ENCODE measurements at places on chromosomes 12 and 14. TPM values are rescaled to one million over a fixed set of nuclear protein-coding genes. Genes with fewer than 3 reads are reported as not detected.

DNA sequence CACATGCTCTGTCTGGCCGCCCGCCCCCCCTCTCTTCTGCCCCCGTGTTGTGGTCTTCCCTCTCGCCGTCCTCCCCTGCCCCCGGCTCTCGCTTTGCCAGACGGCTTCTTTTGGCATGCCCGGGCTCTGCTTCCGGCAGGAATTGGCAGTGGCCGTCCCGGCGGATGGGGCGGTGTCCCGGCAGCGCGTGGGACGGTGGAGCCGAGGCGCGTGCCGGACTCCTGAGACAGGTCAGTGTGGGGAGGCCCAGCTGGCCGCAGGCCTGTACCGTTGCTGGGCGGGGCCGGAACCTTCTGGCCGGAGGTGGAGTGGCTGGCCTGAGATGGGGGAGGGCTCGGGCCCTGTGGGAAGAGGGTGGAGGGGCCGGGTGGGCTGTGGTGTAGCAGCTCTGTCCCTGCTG lies 17.1 kb downstream of the KIF26A start:
- no peaks in the 10 kb centered on the region for H3K36me3 ChIP-seq
- no peak overlapping the region for H3K4me3 ChIP-seq
- H3K27ac ChIP-seq, result no peak overlapping the region
- H3K27me3 ChIP-seq, result no peaks in the 10 kb centered on the region
- no peak for DNase-seq

DNA sequence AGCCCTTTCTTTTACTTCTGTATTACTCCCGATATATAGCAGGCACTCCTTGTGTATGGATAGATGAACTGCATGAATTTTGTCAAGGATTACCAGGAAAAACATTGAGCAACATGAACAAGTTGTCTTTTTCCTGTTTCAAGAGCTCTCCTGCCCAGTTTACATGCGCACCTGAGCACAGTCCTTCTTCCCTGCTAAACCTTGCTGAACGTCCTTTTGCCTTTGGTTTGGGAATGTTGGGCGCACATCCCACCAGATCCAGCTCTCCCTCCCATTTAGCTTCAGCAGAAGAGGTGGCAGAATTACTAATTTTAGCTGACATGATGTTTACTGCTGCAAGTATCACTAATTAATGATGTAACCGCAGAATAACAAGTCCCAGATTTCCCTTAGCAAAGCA lies 121.4 kb upstream of the TMCC3 start:
- no peak overlapping the region for H3K27ac ChIP-seq
- peaks cover 51% of the 10 kb centered on the region for H3K4me1 ChIP-seq
- H3K27me3 ChIP-seq, result no peaks in the 10 kb centered on the region
- H3K4me3 ChIP-seq, result no peak overlapping the region
- peaks cover 17% of the 10 kb centered on the region for H3K36me3 ChIP-seq

RNU4-1 gene
- 3,997 TPM for total RNA-seq

DNA sequence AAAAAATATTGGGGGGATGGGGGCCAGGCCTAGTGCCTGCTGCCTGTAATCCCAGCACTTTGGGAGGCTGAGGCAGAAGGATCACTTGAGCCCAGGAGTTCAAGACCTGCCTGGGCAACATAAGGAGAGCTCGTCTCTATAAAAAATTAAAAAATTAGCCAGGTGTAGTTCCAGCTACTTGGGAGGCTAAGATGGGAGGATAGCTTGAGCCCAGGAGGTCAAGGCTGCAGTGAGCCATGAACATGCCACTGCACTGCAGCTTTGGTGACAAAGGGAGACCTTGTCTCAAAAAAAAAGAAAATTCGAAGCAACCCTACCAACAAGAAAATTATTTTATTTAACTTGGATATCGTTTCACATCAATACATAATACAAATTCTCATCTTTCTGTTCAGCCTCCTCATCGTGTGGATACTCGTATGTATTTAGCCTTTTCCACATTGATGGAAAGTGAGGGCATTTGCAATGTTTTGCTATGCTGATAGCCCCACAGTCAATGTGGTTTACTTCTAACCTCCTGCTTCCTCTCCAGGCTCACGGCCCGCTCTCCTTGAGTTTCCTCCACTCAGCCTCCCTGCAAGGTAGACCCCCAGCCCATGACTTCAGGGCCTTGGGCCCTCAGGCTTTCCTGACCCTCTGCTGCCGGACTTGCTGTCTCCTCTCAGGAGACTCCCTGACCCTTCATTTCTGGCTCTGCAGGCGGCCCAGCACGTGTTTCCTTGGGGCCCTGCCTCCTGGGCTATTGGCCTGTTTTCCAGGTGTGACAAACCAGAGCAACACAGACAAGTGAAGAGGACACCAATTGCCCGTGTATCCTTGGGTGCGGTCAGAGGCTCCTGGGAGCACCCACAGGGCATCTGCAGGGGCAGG lies 54.8 kb downstream of the NFKBIA start:
- no peak for DNase-seq
- H3K36me3 ChIP-seq, result no peaks in the 10 kb centered on the region
- no peaks in the 10 kb centered on the region for H3K27me3 ChIP-seq
- H3K4me1 ChIP-seq, result peaks cover 4% of the 10 kb centered on the region

GRCh38 chr14:33404054-33404453 lies 465.4 kb downstream of the NPAS3 start:
- no peak for DNase-seq
- H3K27ac ChIP-seq, result no peak overlapping the region
- no peaks in the 10 kb centered on the region for H3K4me1 ChIP-seq
- no peak overlapping the region for H3K4me3 ChIP-seq

UBR7 gene
- total RNA-seq, result 19.3 TPM

- no peaks in the 10 kb centered on the region for H3K4me1 ChIP-seq
- no peak for DNase-seq
- no peaks in the 10 kb centered on the region for H3K27me3 ChIP-seq
- no peaks in the 10 kb centered on the region for H3K36me3 ChIP-seq
These were observed 503.7 kb downstream of the NRXN3 start for GRCh38 chr14:78673845-78674244.

BDKRB1 gene
- total RNA-seq, result not detected

ERP27 gene
- 5.4 TPM for total RNA-seq

DNA sequence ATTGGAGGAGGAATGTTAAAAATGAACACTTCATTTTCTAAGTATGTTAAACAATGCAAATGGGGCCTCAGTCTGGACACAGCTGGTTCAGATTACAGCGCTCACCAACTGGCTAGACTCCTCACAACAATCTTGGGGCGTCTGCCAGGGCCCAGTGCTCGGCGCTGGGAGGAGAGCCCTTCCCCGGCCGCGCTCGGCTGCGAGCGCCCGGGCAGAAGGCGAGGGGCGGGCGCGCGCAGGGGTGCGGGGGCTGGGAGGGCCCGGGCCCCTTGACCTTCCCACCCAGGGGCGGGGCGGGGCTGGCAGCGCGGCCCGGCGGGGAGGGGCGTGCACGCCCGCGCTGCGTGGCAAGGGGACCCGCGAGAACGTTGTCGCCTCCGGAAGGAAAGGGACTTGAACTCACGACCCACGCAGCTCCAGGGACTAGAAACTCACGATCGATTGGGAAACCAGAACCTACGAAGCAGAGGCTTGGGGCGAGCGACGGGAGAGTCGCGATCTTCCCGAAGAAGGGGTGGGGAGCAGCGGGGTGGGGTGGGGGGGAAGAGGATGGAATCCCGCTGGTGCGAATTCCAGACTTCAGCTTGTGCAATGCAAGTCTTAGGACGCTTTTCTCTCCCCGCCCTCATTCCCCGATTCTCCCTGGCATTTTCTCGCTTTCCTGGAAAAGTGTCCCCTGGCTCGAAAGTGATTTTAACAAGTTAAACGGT lies at the start of gene FBLN5:
Gene FBLN5, minus strand, starts transcription at position 220 of the 710 bp plus-strand sequence. CDS start 465 bp downstream, outside the sequence.
- H3K27ac ChIP-seq, result no peak within 1 kb of the TSS
- H3K4me1 ChIP-seq, result peaks cover 10% of the 10 kb centered on the region
- H3K4me3 ChIP-seq, result peak within 1 kb of the TSS; percentile 70

- H3K27ac ChIP-seq, result no peak overlapping the region
- no peak overlapping the region for H3K4me3 ChIP-seq
- peaks cover 72% of the 10 kb centered on the region for H3K27me3 ChIP-seq
- H3K4me1 ChIP-seq, result peaks cover 34% of the 10 kb centered on the region
- no peak for DNase-seq
These were observed 4.5 kb downstream of the COL2A1 start for GRCh38 chr12:47999816-48000215.

ACVR1B gene
- 10.0 TPM for total RNA-seq

MAGOHB gene
- 25.0 TPM for total RNA-seq

Data from activated B cell treated with CpG ODN at 0.5 μM for 24 hours (primary cell).